ENCODE measurements at places on chromosomes 6 and 20.

- no peak for DNase-seq
Observed at GRCh38 chr6:161677188-161677587, 403.3 kb upstream of the AGPAT4 start.

GRCh38 chr20:20233041-20233514 lies 134.8 kb upstream of the INSM1 start:
- DNase-seq: no peak

DNA sequence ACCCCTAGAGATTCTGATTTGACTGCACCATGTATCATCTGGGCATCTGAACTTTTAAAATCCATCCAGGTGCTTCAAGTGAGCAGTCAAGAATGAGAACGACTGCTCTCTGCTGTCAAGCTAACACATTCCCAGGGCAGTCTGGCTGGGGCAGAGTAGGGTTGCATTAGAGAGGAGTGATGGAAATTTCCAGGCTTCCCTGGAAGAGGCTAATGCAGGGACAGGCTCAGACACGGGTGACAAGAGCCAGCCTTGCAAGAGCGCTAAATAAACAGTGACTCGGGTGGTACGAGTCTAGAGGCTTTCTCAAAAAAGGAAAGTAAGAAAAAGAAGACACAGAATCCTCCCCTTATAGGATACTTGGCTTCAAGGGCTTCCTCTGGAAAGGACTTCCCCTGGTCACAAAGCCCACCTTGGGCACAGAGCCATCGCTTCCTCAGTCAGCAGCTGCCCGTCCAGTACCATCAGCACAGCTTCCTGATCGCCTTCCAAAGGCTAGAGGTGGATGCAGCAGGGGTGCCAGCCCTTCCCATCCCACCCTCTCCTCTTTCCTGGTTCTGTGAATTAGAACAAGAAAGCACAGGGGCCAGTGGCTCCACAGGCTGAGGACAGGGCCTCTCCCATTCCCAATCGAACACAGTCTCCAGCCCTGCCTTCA lies 177.4 kb upstream of the RREB1 start:
- no peak for DNase-seq

DNA sequence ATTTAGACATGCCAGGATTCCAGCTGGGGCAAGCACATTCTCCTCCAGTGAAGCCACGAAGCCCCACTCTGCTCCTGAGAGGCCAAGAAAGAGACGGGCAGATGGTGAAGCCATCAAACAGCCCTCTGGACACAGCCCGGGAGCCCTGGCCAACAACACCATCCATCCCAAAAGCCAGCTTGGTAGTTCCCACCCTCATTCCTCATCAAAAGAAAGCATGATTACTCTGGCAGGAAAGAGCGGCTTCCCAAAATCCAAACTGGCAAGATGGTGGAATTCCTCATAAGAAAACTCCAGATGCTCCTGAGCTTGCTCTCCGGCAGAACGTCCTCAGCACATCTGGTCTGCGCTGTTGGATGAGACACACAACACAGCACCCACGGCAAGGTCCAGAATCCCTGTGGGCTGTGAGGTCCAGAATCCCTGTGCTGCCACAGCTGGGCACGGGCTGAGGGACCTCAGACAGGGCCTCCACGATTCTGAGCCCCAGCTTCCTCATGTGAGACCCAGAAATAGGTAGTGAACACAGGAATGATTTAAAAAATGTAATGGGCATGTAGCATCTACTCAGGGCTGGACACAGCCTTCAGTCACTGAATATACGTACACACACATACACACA lies 52.6 kb downstream of the THBS2 start:
- no peak for DNase-seq

- no peak for DNase-seq
Observed at GRCh38 chr6:13413900-13414555, 73.4 kb downstream of the GFOD1 start.

GRCh38 chr6:84575264-84575663 lies 189.1 kb downstream of the TBX18 start:
- DNase-seq: no peak

- DNase-seq: no peak
Observed at GRCh38 chr6:156794546-156795354, 17.6 kb downstream of the ARID1B start.

- DNase-seq: no peak
Observed at GRCh38 chr6:90241229-90241880, 55.3 kb downstream of the BACH2 start.

DNA sequence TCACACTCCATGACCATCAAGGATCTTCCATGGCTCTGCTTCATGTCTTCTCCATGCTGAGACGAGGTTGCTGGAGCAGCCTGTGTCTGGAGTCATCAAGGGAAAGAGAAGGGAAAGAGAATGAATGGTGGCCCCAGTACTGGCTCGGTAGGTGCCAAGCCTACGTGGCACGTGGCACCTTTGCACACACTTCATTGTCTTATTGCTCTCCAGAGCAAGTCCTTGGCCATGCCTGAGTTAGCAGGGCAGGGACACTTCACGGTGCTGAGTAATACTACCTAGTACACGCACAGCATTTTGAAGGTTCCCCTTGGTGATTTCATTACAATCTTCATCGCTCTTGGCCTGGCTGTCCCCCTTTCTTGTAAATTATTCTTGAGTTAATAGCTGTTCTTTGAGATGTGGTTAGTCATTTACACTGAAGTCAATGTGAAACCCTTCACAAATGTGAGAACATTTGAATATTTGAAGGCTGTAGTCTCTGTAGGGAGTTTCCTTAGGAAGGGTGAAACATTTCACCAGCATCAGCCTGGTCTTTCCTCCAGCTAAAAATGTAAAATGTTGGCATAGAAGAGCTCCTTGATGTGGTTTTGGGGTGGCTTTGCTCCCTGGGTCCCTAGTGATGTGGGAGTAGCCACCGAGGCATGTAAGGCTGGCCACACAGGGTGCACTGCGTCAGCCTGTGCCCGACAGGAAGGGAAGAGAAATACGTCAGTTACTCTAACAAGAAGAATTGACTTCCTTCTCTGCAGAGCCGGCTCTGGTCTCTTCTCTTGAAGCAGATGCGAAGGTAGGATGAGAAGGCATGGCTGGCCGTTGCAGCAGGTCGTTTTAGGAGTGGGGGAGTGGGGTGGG lies at the start of gene SYTL3:
Gene SYTL3, plus strand, starts transcription at position 766 of the 855 bp plus-strand sequence. CDS start 13,215 bp downstream, outside the sequence.
- DNase-seq: peak; percentile 41

DNA sequence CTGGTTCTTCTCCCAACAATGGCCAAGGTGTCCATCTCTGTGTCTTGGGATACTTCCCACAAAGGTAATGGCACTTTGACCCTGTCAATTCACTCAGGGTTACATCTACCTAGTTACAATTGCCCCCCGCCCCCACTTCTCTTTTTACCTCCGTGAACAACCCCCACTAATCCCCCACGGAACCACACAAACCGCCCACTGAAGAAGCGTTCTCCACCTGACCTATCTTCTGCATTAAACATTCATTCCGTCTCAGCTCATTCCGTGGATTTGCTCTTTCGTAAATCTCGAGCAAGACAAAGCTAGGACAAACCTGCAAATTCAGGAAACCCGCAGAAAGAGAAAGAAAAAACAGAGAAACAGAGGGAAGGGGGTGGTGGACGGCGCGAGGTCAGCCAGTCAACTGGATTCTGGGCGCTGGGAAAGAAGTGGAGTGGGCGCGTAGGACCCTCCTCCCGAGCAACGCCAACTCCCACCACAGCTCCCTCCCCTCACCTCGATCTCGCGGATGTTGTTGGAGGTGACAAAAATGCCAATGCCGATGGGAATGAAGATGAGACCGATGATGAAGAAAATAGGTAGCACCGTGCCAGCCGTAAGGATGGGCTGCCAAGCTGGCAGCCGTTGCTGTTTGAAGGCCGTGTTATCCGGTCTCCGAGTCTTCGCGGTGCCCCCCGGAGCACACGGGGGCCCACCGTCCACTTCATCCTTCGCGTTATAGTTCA lies 523 bp downstream of the TMEM30A start:
- DNase-seq: no peak

- DNase-seq: no peak
Observed at GRCh38 chr6:34664256-34664971, 32.2 kb downstream of the ILRUN start.

DNA sequence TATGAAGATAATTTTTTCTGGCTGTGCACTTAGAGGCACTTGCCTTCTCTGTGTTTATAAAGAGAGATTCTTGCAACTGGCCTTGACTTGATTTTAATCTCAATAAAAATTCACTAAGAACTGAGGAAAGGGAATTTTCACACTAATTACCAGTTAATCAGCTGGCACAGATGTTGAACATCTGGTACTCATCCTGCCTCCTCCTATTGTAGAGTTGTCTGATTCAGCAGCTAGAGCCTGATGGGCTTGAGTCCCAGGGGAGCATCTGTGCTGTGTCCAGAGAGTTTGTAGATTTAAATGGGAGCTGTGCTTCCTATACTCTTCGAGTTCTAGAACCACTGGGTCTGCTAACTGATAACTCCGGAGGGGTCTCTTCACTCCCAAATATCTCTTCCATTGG lies 284.4 kb upstream of the RNF24 start:
- no peak for DNase-seq
